ENCODE measurements at places on chromosomes 11 and 22.

DNA sequence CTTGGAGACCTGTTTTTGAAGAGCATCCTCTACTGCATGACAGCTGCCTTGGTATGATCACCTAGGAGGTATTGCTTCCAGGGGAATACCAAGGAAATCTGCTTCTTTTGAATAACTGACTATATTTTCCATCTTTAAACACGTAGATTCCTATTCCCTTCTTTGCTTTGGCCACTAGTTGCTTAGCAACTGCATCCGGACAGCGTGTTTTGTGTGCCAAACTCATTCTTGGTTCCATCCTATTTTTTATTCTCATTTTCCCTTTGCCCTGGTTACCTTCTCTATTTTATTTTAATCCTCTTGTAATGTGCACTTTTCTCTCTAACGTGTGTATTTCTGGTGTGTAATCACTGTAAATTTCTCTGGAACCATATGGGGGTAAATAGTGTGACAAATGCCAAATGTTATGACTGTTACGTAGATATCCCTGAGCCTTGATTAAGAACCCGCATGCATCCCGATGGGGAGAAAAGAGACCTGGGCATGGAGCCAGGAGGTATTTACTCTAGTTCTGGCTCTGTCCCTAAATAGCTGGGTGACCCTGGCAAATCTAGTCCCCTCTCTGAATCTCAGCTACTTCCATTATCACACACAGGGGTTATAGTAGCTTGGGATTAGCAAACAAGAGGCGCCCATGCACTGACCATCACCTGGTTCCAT, 241.7 kb downstream of the MIAT start:
- DNase-seq: no peak

DNA sequence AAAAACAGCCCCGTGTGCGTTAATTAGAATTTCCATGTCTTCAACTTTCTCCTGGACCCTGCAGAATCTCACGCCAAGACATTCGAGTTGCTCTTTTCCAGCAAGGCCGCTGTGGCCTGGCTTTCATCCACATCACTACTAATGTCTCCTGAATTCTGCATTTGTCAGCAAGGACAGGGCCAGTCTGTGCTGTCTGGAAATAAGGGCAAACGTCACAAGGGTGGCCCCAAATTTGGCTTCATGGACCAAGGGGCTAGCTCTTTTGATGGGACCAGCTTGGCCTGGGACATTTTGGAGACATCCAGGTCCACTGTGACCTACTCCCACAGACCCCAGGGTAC, 33.4 kb downstream of the KCNQ1OT1 start:
- no peak for DNase-seq

- DNase-seq: no peak
Observed at GRCh38 chr22:27283714-27284113, 517.8 kb downstream of the MN1 start.

DNA sequence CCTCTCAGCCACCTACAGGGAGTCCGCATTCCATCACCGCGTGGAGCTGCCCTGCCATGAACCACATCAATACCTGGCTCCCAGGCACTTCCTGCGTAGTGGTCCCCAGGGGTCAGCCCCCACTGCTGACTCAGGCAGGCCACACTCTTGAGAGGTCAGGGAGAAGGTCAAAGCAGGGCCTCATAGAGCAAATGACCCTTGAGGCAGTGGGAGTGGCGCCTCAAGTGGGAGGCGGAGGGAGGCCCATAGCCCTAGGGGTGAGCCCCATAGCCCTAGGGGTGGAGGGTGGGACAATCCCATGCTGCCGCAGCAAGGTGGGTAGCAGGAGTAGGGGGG, 5.0 kb downstream of the PRDX5 start:
- no peak for DNase-seq

- no peak for DNase-seq
Observed at GRCh38 chr11:75173336-75173735, 22.4 kb downstream of the SLCO2B1 start.

GRCh38 chr11:95193541-95193940, 37.5 kb downstream of the SESN3 start:
- DNase-seq: no peak

- no peak for DNase-seq
Observed at GRCh38 chr11:7533199-7534041, 19.6 kb downstream of the PPFIBP2 start.

DNA sequence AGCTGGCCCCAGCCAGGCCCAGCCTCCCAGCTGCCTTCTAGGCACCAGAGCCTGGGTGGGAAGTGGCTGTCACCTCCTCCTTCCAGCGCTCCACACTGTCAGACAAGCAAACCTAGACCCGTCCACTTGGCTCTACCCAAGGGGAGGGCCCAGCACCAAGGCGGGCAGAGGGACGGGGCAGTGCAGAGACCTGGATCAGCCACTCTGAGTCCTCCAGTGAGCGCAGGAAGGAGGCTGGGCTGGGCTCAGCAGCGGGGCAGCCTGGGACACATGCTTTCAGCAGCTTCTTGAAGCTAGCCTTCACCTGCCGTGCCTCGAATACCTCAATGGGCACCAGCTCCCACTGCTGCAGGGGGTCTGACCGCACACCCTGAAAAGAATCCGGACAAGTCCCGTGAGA, 18.8 kb downstream of the SBF1 start:
- DNase-seq: no peak

- no peak for DNase-seq
Observed at GRCh38 chr11:95832763-95833162, 42.5 kb downstream of the CEP57 start.

DNA sequence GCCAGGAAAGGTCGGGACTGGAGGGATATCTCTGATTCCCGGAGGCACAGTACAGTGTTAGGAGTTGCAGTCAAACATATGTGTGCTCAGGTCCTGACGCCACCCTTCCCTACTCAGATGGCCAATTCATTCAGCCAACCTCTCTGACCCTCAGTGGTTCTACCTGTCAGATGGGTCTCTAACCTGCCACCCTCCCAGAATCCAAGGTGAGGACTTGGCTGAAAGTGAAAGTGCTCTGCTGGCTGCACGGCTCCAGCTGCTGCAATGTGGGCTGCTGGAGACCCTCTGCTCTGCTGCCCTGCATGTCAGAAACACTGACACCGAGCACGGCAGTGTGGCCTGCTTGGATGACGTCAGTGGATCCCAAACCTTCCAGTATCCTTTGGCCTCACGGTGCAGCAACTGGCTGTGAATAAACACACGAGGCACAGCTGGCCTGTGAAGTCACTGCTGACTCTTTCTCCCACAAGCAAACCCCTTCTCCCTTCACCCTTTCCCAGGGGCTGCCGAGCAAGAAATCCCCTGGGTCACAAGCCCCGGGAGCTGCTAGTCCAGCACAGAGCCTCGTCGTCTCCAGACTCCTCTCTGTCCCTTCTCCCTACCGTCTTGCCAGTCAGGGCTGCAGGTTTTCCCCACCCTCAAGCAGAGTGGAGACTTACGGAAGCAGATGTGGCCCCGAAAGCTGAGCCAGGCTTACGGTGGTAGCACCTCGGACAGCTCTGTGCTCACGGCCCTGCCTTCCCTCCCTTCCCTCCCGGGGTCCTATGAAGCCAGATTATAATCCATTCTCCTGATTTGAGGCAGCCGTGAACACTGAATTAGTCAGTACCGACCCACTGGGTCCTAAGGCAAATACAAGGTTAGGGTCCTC, 24.3 kb downstream of the KIAA0930 start:
- DNase-seq: no peak

DNA sequence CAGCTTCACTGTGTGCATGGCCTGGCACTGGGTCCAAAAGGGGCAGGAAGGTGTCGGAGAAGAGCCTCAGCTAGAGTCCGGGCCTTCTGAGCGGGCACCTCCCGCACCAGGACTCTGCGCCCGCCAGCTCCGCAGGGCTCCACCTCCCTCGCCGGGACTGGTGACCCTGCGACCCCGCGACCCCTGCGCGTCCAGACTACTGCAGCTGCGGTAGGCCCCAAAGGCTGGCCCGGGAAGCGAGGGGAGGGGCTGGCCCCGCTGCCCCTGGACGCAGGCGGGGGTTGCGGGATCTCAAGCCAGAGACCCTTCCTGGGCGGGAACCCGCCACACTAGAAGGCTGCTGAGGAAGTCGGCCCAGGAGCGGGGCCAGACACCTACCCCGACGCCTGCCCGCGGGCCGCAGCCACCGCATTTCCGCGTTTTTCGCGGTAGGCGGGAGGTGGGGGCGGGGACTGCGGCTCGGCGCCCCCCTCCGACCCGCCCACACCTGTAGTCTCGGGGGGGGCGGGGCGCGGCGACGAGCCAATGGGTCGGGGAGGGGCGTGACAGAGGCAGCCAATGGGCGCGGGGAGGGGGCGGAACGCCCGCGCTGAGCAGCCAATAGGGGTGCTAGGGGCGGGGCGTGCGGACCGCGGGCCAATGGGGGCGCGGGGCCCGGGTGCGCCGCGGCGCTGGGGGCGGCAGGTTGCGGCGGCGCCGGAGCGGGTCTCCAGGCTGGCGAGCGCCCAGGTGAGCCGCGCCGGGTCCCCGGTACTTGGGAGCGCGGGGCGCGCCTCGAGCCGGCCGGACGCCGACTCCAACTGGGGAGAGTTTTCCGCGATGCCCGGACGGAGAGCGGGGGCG, at the start of the genes LMNTD2 and RASSF7:
TSS of gene LMNTD2 (minus strand) at position 434 of the 843 bp plus-strand sequence. CDS start at position 412, 22 bp downstream.
TSS of gene RASSF7 (plus strand) at position 666 of the 843 bp plus-strand sequence. CDS start 799 bp downstream, outside the sequence.
- DNase-seq: peak; percentile 95
